Nephron progenitor cell (in vitro differentiated cells): ENCODE measurements at places on chromosomes 12 and 14.

- DNase-seq = no peak
These were observed 401.3 kb downstream of the FUT8 start for GRCh38 chr14:65813760-65814384.

GRCh38 chr14:94394581-94395207 lies 6.3 kb upstream of the SERPINA1 start:
- no peak for DNase-seq

DNA sequence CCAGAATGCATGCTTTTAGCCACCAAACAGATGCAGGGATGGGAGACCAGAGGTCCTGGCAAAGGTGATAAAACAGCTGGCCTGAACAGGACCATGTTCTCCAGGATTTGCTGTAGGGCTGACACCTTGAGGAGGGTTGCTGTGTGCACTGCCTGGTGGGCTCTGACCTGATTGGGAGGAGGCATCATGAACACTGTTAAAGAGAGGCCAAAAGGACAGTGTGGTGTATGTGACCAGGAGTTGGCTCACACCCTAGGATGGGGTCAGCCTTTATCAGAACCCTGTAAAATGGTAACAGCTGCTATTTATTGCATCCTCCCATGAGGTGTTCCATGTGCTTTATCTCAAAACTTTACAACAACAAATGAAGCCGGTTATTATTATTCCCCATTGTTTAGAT lies 8.8 kb downstream of the SYNDIG1L start:
- no peak for DNase-seq

DNA sequence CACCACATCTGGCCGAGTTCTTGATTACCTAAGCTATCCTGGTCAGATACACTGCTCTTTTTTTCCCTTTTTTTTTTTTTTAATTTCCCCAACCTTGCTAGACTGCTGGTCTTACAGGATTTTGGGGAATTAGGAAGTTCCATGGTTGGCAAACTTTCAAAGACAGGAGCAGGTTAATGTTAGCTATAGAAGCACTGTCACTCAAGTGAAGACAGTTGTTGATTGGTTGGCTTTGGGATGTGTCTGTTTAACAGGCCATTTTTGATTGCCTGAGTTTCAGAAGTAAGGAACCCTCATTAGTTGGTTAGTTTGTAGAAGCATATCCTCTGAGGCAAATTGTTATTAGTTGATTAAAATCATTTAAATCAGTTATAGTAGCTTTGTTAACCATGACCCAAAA lies 36.8 kb downstream of the RAP1B start:
- DNase-seq = no peak

- DNase-seq = no peak
These were observed 231.2 kb downstream of the C12orf75 start for GRCh38 chr12:105561546-105562198.

GRCh38 chr12:11702959-11703358 lies 53.5 kb downstream of the ETV6 start:
- no peak for DNase-seq

DNA sequence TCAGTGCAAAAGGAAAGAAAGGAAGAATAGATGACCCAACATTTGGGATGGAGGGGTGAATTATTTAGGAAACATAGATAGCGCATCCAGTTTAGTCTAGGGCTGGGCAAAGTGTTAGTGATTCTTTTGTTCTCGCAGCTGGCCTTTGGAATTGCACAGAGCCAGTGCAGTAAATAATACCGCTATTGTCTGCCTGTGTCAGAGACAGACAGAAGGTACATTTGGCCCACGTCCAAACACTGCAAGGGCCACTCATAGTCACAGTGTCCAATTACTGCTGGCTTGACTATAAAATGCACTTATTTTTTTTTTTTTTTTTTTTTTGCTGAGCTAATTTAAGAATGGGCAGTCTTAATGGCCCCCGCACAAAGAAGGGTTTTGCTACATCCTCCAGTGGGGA lies 638.6 kb downstream of the BCL11B start:
- no peak for DNase-seq

DNA sequence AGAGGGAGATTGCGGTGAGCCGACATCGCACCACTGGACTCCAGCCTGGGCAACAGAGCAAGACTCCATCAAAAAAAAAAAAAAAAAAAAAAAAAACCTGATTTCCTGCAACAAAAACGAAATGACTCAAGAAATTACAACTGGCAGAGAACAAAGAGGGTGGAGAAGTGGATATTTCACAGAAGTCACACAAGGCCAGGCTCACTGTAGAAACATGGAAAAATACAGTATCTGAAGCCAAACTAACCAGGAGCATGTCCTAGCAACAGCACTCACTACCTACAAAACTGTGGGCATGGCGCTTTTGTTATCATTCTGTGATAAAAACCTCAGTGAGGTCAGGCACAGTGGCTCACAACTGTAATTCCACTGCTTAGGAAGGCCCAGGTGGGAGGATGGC lies 11.7 kb upstream of the MMP17 start:
- no peak for DNase-seq

GRCh38 chr12:90423965-90424364 lies 531.0 kb downstream of the CCER1 start:
- no peak for DNase-seq

DNA sequence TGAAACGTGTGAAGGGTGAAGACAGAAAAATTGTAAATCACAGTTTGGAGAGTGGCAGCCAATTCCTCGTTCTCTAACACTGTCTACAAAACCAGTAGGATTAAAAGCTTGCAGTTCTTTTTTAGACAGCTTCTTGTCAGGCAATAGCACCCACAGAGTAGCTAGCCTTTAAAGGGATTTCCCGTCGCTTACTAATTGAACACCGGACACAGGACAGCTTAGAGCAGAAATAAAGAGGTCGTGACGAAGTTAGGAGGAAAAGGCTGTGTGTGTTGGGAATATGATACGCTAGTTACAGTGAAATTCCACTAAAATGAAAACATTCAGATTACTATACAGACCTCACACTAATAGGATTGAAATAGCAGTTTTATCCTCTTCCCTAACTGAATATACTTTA lies 149.1 kb upstream of the FLRT2 start:
- DNase-seq = no peak

DNA sequence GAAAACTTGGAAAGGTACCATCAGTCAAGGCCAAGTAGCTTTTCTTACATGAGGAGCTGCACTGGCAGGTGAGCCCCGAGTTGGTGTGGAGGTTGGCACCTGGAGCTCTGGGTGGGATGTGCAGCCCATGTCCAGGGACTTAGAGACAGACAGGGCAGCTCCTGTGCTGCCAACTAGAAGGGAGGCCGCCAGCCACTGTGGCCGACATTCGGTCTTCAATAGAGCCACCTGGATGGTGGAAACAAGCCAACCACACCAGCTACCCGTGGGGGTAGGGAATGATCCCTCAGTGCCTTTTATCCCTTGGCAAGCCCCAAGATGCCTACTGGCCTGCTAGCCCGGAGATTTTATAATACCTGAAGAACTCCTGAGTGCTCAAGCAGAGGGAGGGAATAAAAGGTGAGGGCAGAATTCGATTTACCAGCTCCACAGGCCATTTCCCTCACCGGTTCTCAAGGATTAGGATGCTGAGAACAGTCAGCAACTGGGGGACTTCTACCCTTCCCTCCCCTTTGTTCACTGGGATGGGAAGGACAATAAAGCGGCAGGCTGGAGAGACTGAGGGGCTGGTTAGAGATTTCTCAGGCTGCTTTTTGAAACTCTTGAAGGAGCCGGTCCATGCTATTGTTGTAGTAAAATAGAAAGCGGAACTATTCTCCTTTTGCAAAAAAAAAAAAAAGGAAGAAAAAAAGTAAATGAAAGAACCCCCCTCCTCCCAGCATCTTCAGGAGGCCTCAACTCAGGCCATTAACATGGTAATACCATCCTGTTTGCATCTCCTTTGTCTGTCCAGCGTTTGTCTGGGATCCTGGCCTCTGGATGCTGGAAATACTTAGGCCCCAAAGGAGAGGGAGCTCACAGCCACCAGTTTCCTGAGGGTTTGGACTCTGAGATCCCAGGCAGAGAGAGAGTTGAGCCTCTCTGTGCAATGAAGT lies 321.6 kb downstream of the ZFP36L1 start:
- DNase-seq = no peak

DNA sequence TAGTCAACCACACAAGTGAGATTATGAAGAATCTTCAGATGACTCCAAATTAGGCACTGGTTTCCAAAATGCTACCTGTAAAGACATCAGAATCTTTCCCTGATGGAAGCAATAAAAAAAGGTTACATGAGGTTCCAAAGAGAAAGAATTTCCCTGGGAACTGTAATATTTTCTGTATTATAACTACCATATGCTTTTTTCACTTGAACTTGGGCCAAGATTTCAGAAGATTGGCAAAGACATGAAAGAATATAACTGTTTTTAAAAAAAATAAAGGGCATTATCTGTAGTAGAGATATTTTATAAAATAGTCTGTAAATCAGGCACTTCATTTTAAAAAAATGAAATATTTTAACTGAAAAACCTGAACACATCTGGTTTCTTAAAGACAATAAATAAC lies 12.9 kb downstream of the HECTD1 start:
- DNase-seq = no peak

GRCh38 chr14:95095996-95096395 lies 61.3 kb downstream of the DICER1 start:
- no peak for DNase-seq

DNA sequence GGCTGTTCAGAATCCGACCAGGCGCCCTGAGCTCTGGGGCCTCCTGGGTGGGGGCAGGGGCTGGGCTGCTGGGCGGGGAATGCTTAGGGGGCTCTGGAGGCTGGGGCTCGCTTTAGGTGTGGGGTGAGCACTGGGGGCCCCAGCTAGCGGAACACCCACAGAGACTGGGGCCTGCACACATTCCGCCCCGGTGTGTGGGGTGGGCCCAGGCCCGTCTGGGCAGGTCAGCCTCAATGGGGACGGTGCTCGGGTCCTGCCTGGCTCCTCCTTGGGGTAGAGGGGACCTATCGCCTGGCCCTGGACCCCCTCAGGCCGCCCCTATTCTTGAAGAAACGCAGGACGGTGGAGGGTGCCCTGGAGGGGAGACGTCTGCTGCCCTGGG lies 364.8 kb downstream of the TMEM121 start:
- no peak for DNase-seq

DNA sequence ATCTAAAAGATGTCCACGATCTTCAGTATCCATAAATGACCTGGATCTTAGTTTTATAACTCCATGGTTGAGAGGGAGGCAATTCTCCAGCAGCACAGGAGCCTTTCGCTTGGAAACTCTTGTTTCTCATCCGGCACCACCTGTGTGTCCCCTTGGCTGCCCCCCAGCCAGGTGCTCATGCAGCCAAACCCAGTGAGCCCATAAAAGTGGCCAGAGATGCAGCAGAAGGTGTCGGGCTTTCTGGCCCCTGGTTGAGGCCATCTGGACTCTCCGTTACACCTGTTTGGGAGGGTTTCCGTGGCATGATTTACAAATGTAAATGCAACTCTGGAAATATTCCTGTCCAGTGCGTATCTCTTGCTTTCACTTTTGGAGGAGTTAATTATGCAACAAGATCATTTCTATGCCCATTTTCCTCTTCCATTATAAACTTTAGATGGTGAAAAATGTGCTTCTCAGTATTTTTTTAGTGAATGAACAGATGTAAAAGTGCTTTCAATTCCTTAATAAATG lies 291.1 kb downstream of the DIO2 start:
- no peak for DNase-seq

- DNase-seq = no peak
These were observed 22.9 kb downstream of the CPSF2 start for GRCh38 chr14:92144708-92145107.

DNA sequence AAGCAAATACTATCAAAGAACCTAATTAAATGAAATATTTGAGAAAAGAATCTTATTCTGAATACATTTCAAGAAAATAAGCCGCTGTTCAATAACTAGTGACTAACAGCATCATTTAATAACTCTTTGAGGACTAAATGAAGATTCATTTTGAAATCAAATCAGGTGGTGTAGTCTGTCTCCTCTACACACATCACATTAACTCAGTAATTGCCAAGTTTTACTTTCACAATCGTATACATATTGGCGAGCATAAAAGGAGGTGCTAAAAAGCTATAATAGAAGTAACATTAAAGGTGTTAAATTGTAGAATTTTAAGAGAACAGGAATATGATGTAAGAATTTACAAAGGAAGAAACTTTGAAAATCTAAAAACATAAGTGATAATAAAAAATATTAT lies 185.1 kb downstream of the MDGA2 start:
- DNase-seq = no peak

DNA sequence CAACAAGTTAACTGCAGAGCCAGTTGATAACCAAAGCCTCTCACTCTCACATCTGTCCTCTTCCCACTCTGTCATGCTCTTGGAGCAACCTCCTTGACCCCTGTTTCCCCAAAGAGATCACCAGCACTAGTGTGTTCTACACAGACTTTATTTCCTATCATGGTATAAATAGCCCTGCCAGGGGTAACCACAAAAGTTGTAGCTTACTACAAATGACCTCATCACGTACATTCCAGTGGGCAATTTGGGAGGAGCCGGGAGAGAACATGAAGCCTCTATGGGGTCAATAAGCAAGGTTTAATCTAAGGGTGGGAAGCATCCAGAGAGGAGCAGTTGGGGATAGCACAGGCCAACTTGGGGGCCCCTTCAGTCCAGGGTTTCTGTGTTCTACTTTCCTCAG lies 186.5 kb downstream of the KCNA5 start:
- DNase-seq = no peak

DNA sequence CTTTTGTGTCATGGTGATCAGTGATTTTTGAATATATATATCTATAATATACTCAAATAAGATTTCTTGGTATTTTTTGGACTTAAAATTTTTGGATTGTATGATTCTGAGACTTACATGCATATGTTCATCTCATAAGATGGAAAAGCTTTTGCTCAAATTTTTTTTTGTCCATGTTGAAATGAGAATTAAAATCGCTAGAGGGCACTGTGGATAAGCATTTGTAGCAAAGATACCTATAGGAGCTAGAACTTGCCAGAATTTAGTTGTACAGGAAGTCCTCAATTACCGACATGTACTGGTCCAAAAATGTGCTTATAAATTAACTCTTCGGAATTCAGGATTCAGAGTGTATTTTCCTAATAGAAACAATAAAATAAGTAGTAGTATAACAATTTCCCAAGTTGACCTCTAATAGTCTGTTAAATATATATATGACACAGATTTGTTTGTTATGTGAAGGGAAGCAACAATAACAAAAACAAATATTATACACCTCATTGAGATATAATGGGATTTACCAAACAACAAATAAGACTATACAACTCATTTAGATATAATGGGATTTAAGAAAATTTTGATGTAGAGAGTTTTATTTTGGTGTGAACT lies 179.6 kb downstream of the TMEM117 start:
- DNase-seq = no peak

DNA sequence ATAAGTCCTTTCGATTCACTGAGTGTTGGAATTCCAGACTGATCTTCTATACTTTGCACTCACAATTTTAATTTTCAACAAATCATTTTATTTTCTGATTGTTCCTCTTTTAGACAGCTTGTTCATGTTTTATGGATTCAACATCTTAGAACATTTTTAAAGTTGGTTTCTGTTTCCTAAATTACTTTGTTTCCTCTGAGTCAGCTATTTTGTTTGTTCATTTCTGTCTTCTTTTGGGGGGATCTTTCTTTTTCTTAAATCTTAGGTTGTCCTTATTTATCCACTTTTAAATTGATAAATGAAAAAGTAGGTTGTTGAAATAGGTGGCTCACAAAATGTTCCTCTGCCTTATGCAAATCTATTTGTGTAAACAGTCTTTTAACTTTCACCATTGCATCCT lies 160.0 kb downstream of the GALC start:
- DNase-seq = no peak

- DNase-seq = no peak
These were observed 40.2 kb downstream of the SH2B3 start for GRCh38 chr12:111445726-111446581.

GRCh38 chr14:74482571-74482970 lies 10.5 kb downstream of the NPC2 start:
- no peak for DNase-seq
